ENCODE measurements at places on chromosomes 11 and 22.

GRCh38 chr22:49152127-49152938 lies 675.3 kb downstream of the BRD1 start:
- DNase-seq = no peak

- DNase-seq = peak; percentile 32
These were observed 26.7 kb upstream of the TOLLIP start for GRCh38 chr11:1335811-1336761.

DNA sequence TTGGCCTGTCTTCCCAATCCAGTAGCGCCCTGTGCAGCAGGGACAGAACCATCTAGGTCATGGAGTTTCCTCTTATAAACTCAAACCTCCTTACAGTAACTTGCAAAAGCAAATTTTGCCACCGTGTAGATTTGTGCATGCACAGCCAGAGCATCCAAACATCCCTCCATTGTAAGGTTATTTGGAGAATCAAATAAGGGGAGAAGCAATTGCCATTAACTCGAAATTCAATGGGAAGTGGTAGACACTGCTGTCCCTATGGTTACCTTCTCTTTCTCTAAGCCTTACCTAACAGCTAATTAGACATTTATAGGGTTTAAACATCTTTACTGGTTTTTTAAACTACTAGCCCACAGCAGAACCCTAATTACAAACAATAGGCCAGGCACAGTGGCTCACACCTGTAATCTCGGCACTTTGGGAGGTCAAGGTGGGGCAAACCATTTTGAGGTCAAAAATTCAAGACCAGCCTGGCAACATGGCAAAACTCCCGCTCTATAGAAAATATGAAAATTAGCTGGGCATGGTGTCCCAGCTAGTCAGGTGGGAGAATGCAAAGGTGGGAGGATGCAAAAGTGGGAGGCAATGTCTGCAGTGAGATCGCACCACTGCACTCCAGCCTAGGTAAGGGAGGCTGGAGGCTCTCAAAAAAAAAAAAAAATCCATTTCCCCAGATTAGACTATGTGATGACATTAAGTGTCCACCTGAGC lies 6.6 kb downstream of the HSPA8 start:
- DNase-seq = no peak

GRCh38 chr11:65470433-65471049 lies 28.3 kb upstream of the MALAT1 start:
- no peak for DNase-seq

GRCh38 chr11:12871788-12872321 lies 137.3 kb upstream of the RASSF10 start:
- no peak for DNase-seq

DNA sequence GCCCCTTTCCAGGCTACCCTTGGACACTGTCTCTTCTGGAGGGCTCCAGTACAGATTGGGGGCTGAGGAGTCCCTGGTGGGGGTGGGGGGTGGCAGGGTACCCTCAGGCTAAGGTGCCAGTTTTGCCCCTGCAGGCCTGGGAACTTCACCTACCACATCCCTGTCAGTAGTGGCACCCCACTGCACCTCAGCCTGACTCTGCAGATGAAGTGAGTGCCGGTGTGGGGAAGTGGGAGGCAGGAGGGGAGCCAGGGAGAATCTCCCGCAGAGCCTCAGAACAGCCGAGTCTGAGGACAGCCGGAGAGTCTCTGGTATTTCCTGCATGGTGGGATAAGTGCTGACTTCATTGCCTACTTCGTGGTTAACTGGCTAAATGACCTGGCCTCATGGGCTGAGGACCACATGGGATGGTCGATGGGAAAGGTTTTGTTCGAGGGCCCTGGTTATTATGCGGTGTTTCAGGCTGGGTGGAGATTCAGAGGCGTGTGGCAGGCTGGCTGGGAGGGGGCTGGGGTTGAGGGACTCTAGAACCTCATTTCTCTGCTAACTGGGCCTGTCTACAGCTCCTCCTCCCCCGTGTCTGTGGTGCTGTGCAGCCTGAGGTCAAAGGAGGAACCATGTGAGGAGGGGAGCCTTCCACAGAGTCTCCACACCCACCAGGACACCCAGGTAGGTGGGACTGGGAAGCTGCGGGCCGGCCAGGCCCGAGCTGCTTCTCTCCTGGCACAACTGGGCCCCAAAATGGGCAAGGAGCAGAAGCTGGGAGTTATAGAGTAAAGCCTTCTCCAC lies 8.5 kb downstream of the TMEM258 start:
- no peak for DNase-seq

DNA sequence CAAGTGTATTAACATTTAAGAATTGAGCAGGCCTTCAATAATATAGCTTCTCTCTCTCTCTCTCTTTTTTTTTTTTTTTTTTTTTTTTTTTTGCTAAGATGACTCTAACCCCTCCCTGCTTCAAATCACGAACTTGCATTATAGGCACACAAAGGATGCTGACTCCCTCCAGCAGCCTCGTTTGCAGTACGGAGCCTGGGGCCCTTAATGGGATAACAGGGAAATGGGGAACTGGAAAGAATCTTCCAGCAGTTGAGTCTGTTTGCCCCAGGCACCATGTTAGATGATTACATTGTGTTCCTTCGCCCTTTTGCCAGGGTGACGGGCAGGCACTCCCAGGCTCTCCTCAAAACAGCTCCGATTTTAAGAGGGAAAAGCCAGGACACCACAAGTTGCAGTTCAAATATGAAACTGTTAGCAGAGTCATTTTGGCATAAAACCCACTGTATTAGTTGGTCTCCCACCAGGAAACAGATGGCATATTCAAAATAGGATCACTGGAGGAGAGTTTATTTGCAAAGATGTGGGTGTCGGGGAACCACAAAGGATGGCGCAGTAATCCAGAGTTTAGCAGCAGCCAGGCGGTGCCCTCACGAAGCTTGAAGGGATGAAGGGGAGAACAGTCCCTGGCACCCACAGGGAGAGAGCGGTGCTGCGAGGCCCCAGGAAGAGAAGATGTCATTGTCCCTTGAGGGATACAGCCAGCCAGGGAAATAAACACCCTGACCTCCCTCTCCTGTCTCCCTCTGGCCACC lies 26.5 kb upstream of the TREH start:
- no peak for DNase-seq

Measured in omental fat pad (tissue), 4 donors.